Bronchial epithelial cell (primary cell): ENCODE measurements at places on chromosomes 6 and 20.

- DNase-seq: peak; percentile 60
Observed at GRCh38 chr6:122789182-122790027, at the start of gene SMPDL3A. SMPDL3A (plus strand) TSS chr6:122789258; CDS start chr6:122789347, 89 bp downstream.

GRCh38 chr20:63701051-63701328 lies 4.5 kb downstream of the TNFRSF6B start:
- DNase-seq: no peak

DNA sequence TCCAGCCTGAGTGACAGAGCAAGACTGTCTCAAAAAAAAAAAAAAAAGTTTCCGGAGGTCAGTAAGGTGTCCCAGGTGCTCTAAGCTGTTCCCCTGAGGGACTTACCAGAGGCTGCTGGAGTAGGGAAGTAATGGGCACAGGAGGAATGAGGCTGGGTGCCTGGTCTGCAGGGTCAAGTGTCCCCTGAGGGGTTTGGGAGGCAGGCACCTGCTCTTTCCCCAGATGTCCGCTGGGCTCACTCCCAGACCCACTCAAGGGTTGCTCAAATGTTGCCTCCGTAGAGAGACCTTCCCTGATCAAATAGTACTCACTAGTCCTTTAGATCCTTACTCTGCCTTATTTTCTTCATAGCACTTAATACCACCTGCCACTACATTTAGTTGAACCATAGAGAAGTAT lies 5.4 kb upstream of the MAPK13 start:
- no peak for DNase-seq

DNA sequence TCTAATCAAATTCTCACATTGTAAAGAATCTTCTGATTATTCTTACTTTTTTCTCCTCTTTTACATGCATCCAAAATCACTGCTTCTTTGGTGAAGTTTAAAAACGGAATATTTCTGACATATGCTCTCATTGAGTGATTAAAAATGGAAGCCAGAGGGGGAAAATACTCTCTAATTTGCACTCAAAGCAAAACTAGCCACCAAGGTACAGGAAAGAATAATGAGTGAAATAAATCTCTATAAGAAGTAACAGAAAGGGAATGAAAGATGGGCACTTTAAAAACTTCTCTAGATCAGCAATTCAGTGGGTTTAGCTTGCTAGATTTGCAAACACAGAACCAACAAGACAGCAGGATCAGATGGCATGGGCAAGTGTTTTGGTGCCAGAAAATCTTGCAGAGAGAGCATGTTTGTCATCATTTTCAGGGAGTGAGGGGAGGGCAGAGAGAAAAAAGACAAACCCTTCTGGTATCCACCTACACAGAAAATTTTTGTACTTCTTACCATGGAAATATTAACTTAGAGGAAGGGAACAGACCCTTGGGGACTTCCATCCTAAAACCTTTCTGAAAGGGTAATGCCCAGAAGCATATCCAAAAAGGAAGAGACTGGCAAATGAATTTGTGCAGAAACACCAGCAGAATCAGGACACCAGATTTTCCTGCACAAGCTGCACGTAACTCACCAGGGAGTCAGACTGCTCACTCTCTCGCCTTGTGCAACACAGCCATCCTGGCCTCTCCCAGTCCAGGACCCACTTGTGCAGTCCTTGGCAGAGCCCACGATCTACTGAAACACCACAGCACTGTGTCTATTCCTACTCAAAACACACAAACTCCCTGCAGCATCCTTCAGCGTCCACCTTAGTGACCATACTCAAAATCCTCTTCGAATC lies 270.2 kb upstream of the PRDM1 start:
- DNase-seq: no peak

DNA sequence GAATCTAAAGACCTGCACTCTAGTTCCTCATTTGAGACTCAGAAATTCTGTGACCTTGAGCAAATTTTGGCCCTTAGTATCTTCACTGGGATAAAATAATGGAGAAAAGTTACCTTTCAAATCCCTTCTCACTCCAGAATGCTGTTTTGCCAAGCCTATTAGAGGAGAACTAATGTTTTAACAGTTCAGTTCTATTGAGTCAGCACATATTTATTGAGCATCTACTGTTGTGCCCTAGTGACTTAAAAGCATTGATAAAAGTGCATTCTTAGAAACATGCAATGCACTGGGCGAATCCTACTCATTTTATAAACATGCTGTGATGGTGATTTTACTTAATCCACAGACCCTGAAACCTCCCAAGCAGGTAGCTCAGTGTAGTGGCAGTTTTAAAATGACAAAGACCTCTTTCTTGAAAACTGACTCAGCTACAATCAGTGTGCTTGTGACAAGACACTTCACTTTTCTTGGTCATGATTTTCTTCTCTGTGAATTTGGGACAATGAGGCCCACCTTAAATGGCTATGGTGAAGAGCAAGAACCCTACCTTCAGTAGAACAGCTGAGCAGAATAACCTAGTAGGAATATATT lies 312.0 kb downstream of the ALDH8A1 start:
- no peak for DNase-seq
